Nephron progenitor cell (in vitro differentiated cells): ENCODE measurements at places on chromosomes 1 and 21.

- no peak for DNase-seq
Measured at GRCh38 chr1:45089711-45090110, 77.7 kb downstream of the UROD start.

- no peak for DNase-seq
Measured at GRCh38 chr1:93152835-93153234, 27.4 kb downstream of the TMED5 start.

DNA sequence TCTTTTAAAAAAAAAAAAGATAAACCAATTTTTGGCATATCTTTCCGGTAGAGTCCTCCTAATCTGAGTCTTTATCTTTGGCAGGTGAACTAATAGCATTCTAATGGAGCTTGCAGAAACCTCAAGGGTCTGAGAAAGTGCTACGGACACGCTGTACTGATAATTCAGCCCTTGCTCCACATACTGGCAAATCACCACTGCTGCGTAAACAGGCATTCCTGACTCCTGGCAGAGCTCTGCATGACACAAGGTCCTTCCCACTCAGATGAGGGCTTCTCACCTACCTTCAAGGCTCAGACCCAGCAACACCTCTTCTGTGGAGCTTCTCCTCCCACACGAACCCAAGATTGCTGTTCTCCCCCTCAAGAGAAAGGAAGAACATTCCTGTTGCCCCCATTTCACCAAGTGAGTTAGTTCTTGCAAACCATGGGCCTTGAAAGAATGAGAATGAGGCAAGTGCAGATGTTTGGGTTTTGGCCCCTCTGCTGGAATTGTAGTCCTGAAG lies 48.0 kb downstream of the LYST start:
- DNase-seq: no peak

DNA sequence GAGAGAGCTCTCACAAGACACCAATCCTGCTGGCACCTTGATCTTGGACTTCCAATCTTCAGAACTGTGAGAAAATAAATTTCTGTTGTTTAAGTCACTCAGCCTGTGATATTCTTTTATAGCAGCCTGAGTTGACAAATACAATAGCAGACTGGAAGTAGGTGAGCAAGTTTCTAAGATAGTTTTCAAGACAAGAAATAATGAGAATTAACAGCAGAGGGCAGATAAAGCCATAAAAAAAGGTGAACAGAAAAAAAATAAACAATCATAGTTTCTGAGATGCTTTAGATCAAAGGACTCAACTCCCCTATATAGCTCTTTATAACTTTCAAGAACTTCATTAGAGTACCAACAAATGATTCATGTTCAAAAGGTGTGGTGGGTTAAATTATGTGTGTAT lies 119.8 kb downstream of the PLPPR5 start:
- DNase-seq: no peak

GRCh38 chr1:235494531-235494930 lies 9.7 kb downstream of the B3GALNT2 start:
- no peak for DNase-seq

GRCh38 chr21:30227633-30228404 lies 11.9 kb upstream of the CLDN8 start:
- no peak for DNase-seq

- no peak for DNase-seq
Measured at GRCh38 chr1:38724160-38725131, 135.1 kb downstream of the RRAGC start.

GRCh38 chr1:196399713-196400112 lies 208.5 kb downstream of the KCNT2 start:
- DNase-seq: no peak

- no peak for DNase-seq
Measured at GRCh38 chr1:32012709-32013385, 821 bp upstream of the KHDRBS1 start.

- DNase-seq: no peak
Measured at GRCh38 chr1:24776821-24777220, 31.6 kb downstream of the CLIC4 start.
